ENCODE measurements at places on chromosomes 5 and 9. TPM values are rescaled to one million over a fixed set of nuclear protein-coding genes. Genes with fewer than 3 reads are reported as not detected.

GRCh38 chr5:139283252-139284166, 10.0 kb upstream of the MATR3 start:
- H3K27me3 ChIP-seq, result no peaks in the 10 kb centered on the region
- H3K36me3 ChIP-seq, result peaks cover 45% of the 10 kb centered on the region
- no peak for DNase-seq
- H3K27ac ChIP-seq, result no peak overlapping the region
- no peak overlapping the region for H3K4me3 ChIP-seq

GRCh38 chr5:3122216-3122615, 370.7 kb upstream of the IRX2 start:
- no peaks in the 10 kb centered on the region for H3K27me3 ChIP-seq
- DNase-seq, result no peak
- no peak overlapping the region for H3K27ac ChIP-seq
- H3K4me3 ChIP-seq, result no peak overlapping the region
- H3K36me3 ChIP-seq, result no peaks in the 10 kb centered on the region
- H3K4me1 ChIP-seq, result no peaks in the 10 kb centered on the region

- no peaks in the 10 kb centered on the region for H3K36me3 ChIP-seq
- no peaks in the 10 kb centered on the region for H3K27me3 ChIP-seq
- no peaks in the 10 kb centered on the region for H3K4me1 ChIP-seq
Measured at GRCh38 chr5:2158109-2158508, 275.4 kb upstream of the IRX4 start.

- no peaks in the 10 kb centered on the region for H3K4me1 ChIP-seq
- no peak overlapping the region for H3K4me3 ChIP-seq
- H3K27ac ChIP-seq, result no peak overlapping the region
- DNase-seq, result no peak
Measured at GRCh38 chr9:27990524-27990923, 417.2 kb upstream of the C9orf72 start.

- H3K27me3 ChIP-seq, result no peaks in the 10 kb centered on the region
- no peak overlapping the region for H3K27ac ChIP-seq
- no peaks in the 10 kb centered on the region for H3K4me1 ChIP-seq
Measured at GRCh38 chr5:135571066-135571609, 7.7 kb downstream of the CXCL14 start.

DNA sequence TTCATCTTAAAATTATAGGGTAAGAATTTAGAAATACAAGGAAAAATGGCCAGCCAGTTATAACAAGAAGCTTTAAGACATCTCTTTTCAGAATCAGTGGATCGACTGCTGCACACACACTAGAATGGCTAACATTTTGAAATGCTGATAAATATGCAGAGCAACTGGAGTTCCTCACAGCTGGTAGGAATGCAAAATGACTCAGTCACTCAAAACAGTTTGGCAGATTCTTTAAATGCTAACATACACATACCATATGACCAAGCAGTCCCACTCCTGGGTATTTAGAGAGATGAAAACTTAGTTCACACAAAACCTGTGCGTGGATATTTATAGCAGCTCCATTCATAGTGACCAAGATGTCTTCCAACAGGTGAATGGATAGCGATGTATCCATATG, 23.2 kb upstream of the PSAT1 start:
- H3K27me3 ChIP-seq, result no peaks in the 10 kb centered on the region
- H3K4me3 ChIP-seq, result no peak overlapping the region
- DNase-seq, result no peak
- H3K4me1 ChIP-seq, result no peaks in the 10 kb centered on the region
- H3K27ac ChIP-seq, result no peak overlapping the region

DNA sequence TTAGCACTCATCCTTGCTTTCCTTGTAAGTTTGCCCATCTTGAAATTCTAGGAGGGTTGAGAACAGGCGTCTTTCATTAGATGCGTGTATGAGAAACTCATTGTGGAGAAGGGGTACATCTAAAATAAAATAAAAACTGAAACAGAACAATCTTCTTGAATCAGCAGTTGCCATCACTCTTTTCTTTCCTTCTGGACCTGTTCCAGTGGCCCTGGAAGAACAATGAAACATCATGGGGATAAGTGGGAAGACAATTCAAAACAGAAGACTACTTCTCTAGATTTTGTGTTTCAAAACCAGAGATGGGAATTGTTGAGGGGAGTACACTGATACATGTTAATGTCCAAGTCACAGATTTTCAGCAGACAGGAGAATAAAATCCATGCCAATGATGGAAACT, 59.9 kb downstream of the SLC1A3 start:
- DNase-seq, result no peak
- no peaks in the 10 kb centered on the region for H3K27me3 ChIP-seq
- no peak overlapping the region for H3K27ac ChIP-seq

GRCh38 chr9:122453677-122454135, 24.0 kb downstream of the OR1J1 start:
- no peaks in the 10 kb centered on the region for H3K36me3 ChIP-seq
- no peaks in the 10 kb centered on the region for H3K4me1 ChIP-seq
- H3K27ac ChIP-seq, result no peak overlapping the region
- H3K4me3 ChIP-seq, result no peak overlapping the region
- DNase-seq, result no peak

The IPPK gene
- total RNA-seq, result 8.9 TPM

The CBY3 gene
- total RNA-seq, result not detected

The ANKRD18A gene
- 2.2 TPM for total RNA-seq

The TICAM2 gene
- total RNA-seq, result 1.1 TPM

The RASEF gene
- total RNA-seq, result 0.16 TPM

The SGCD gene
- total RNA-seq, result 85.1 TPM

The ABLIM3 gene
- 145 TPM for total RNA-seq

The SHROOM1 gene
- 3.2 TPM for total RNA-seq
